Activated CD4-positive, CD25-positive, alpha-beta regulatory T cell (primary cell): ENCODE measurements at places on chromosomes 2 and 18.

GRCh38 chr2:191757208-191757607 lies 79.3 kb downstream of the NABP1 start:
- no peak for DNase-seq

DNA sequence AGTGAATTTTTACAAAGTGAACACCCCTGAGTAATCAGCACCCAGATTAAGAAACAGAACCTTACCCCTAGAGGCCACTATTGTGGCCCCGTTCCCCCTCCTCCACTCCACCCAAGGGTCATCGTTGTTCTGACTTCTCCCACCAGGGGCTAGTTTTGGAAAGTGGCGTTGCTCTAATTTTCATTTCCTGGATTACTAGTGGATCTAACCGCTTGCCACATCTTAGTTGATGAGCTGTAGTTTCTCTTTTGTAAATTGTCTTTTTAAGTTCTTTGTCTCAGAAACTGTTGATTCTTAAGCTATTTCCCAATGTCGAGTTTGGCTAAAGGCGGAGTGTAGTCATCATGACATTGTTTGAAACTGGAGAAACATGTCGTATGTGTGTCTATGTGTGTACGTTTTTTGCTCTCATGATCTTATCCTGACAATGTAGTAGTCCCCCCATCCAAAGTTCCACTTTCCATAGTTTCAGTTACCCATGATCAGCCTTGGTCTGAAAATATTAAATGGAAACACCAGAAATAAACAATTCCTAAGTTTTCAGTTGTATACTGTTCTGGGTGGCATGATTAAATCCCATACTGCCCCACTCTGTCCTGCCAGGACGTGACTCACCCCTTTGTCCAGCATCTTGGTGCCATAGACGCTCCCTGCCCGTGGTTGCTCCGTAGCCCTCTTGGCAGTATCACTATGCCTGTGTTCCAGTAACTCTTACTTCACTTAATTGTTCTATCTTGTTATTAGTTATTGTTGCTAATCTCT lies 71.0 kb upstream of the SP3 start:
- no peak for DNase-seq

DNA sequence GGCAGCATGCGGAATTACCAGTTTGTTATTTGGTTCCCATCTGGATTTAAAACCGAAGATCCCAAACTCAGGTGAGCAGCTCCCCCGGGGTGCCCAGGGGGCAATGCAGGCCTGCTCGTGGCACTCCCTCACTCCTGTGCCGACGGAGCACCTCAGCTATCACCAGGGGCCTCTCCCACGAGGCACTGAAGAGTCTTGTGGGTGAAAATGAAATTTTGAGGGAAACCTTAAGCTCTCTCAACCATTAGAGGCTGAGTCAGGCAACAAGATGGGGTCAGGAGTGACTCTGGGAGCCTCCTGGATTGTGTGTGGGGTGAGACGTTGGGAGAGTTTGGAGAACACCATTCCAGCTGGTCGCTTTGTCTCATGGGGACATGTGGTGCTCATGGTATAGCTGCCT lies 189.0 kb downstream of the PRKCE start:
- DNase-seq = no peak

GRCh38 chr18:59985289-59985688 lies 85.5 kb downstream of the PMAIP1 start:
- no peak for DNase-seq

DNA sequence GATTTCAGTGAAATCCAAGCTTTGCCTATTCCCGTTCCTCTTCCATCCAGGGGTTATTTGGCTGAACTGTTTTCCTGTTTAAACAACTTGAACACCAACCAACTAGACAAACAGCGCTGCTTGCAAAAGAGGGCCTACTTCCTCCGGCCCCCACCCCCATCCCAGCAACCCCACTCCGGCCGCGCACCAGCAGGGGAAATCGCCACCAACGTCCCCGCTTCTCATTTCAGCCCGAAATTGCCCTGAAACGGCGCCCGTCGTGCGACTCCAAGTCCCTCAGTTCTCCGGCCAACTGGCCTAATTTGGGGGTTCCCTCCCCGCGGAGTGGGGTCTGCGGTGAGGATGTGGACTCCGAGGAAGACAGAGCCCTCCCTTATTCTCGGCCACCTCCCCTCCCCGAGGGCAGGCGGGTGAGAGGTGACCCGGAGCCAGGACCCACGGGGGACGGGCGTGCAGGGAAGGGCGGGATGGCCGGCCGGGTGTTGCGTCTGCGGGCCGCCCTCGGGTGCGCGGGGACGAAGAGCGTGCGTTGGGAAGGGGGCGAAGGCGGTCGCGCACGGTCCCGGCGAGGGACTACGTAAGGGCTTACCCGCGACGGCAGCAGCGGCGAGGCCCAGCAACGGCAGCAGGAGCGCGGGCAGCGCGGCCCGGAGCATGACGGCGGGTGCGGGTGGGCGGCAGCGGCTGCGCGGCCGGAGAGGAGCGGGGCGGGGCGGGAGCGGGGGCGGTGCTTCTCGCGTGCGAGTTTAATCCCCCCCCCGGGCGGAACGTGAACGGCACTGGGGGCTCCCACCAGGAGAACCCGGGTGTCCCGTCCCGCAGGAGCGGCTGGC lies at the start of gene CD302:
Gene CD302, minus strand, starts transcription at position 666 of the 833 bp plus-strand sequence. Its CDS starts 10 bp downstream, at position 656.
- DNase-seq = peak; percentile 3

DNA sequence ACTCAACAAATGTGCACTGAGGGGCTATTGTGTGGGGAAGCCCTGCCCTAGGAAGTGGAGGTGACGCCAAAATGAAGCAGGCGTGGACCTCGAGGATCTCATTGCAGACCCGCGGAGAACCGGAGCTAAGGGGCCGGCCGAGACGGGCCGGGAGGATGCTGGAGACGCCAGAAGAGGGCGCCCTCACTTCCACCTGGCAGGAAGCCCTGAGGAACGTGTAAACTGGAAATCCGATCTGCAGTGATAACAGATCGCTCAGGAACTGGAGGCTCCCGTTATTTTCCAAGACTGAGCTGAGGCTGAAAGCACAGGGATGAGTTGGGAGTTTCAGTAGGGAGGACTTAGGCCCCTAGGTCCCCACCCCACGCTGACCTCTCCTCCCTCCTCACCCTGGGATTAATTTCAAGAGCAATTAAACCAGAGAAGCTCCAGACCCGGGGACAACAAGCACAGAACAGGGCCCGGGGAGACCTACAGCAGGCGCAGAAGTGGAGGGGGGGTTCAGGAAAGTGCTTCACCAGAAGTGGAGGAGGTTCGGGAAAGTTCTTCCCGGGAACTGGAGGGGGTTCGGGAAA lies 7.7 kb upstream of the COL6A3 start:
- DNase-seq = peak; percentile 59

GRCh38 chr18:13437034-13437433 lies 218.5 kb downstream of the LDLRAD4 start:
- no peak for DNase-seq

- peak; percentile 77 for DNase-seq
These were observed 10.2 kb downstream of the NFATC1 start for GRCh38 chr18:79405781-79406575.

- DNase-seq = peak; percentile 66
These were observed 17.3 kb upstream of the ANXA4 start for GRCh38 chr2:69724540-69725159.

- DNase-seq = no peak
These were observed 192.5 kb upstream of the FOSL2 start for GRCh38 chr2:28199995-28200679.

DNA sequence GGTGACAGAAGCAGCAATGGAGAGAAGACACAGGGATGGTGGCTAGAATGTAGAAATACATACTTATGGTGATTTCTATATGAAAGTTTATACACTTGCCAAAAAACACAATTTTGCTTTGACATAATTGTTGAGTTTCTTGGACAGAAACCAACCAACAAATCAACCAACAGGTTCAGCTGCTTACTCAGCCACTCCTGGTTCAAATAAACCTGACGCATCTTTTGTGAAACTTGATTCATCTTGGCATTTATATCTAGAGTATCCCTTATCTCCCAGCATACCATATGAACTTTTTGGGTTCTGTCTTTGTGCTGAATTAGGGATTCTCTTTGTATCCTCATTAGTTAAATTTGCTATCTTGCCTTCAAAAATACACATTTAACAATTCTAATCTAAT lies 54.1 kb upstream of the ERBB4 start:
- DNase-seq = no peak

DNA sequence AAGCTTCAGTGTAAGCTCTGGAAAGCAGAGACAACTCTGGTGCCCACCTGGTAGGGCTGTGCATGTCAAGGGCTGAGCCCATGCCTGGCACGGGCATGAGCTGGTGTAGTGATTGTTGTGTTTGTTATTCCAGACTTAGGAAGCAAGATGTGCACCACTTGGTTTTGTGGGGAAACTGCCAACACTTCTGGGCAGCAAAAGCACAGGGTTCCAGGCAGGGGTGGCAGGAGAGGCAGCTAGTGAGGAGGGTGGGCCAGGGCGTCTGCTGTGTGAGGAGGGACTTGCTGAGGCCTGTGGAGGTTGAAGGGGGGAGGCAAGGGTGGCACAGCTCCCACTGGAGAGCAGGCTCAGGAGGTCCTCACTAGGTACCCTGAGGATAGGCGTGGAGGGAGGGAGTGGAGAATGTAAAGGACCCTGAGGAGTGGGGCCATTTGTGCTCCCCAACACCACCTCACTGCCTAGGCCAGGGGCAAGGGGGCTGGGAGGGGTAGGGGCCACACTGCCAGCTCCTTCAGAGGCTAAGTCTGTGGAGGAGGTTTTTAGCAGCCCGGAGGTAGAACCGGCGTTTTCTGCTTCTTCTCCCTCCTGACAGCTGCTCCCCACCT lies 104.0 kb upstream of the POU3F3 start:
- DNase-seq = no peak

GRCh38 chr18:11857177-11857887 lies 6.1 kb downstream of the CHMP1B start:
- no peak for DNase-seq

- DNase-seq = no peak
These were observed 9.7 kb downstream of the STK39 start for GRCh38 chr2:168237741-168238140.

- DNase-seq = no peak
These were observed 53.7 kb downstream of the EHD3 start for GRCh38 chr2:31287654-31288053.

DNA sequence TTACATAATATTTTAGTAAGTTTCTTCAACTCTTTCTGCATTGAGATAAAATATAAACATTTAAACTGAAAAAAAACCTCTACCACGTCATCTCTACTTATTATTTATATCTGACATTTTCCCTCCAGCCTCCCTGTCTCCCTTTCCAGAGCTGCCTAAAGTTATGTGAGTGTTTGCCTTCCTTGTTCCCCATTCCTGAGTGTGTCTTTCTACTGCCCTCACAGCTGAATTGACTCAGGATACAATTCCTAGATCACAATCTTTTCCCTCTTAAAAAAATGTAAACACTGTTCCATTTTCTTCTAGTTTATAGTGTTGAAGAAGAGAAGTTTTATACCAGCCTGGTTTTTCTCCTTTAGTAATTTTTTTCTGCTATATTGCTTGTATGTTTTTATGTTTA lies 5.3 kb downstream of the TRPM8 start:
- no peak for DNase-seq

DNA sequence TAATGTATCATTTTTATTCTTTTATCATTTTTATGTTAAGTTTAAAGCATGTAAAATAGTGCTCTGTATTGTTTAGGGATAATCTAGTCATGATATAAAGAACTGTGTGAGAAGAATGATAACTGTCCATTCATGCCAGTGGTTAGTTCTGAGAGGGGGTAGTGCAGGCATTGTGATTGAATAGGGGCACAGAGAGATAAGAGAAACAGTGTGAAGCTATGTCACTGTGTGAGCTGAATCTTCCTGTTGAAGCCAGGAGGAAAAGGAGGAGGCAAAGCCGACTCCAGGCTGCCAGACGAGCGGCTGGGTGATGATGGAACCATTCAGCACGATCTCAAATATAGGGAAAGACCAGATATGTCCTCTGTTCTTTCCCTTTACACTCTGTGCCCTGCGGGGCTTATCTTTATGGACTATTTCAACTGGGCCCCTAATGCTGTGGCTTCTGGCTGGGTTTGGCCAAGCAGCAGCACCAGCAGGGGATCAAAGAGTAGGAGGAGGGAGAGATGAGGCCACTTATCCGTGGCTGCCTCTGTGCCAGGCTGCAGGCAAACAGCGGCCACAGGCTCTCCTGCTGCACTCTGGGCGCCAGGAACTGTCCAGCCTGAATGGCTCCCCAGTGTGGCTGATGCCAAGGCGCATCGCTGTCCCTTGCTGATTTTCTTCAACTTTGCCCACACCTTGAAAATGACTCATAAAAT lies 128.0 kb downstream of the SPP2 start:
- no peak for DNase-seq

- DNase-seq = no peak
These were observed 261.9 kb upstream of the EPHA4 start for GRCh38 chr2:221833966-221834365.
